Fibroblast of lung (primary cell): ENCODE measurements at places on chromosomes 12 and 14. TPM values are rescaled to one million over a fixed set of nuclear protein-coding genes. Genes with fewer than 3 reads are reported as not detected.

DNA sequence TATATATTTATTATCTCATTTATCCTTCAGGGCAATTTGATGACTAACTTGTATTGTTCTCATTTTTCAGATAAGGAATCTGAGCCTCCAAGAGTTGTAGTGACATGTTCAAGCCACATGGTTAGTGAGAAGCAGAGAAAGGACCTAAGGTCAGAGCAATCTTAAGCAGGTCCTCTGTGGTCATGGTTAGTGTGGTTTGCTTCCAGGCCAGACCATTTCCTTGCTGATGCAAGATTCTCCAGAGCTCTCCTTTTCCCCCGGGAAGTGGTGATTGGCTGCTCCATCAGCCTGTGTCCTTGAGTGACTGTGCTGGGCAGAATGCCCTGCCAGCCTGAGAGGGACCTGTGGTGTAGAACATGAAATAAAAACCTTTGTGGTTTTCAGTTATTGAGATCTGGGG, 141.3 kb downstream of the KTN1 start:
- peak; percentile 90 for DNase-seq

- peak; percentile 76 for DNase-seq
Measured at GRCh38 chr12:118330421-118331018, 42.2 kb downstream of the TAOK3 start.

DNA sequence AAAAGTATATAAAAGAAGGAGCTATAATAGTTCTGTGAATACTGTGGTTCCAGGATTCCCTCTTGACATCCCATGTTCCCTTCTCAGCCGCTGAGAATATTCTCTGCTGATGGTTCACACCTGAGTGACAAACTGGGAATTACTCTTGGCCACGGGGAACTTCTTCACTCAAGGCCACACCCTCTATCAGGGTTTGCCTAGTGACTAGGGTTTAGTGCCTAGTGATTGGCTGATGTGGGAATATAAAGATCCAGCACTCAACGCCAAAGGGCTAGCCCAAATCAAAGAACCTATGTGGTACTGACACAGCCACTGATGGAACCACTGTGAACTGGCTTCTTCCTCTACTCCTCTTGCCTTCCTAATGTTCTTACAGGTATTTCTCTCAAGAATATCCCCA, 248.4 kb downstream of the ASCL1 start:
- DNase-seq = no peak

GRCh38 chr12:5971194-5971850, 26.3 kb upstream of the ANO2 start:
- no peak for DNase-seq

DNA sequence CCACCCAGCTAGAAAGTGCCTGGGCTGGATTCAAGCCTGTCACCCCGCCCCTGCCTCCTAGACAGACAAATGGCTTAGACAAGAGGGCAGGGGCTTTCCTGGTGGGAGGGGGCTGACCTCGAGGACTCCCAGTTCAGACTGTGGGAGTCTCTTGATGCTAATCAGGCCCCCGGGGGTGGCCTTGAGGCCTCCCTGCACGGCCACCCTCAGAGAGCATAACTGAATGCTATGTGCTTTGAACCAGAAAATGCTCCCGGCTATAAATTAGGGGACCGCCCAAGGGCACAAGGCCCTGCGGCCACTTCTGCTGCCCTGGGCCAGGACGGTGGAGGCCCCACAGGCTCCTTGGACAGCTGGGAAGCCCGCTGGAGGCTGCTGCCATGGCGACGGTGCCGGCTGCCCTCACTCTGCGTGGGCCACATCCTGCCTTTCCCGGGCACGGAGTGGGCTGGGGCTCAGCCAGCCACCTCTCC, 111.0 kb upstream of the NCOR2 start:
- no peak for DNase-seq

ANKRD33 gene
- under 0.01 TPM in 1 of 2 replicates, not detected in the other for total RNA-seq

GRCh38 chr12:107488666-107489065, 196.9 kb upstream of the PWP1 start:
- DNase-seq = peak; percentile 42

DNA sequence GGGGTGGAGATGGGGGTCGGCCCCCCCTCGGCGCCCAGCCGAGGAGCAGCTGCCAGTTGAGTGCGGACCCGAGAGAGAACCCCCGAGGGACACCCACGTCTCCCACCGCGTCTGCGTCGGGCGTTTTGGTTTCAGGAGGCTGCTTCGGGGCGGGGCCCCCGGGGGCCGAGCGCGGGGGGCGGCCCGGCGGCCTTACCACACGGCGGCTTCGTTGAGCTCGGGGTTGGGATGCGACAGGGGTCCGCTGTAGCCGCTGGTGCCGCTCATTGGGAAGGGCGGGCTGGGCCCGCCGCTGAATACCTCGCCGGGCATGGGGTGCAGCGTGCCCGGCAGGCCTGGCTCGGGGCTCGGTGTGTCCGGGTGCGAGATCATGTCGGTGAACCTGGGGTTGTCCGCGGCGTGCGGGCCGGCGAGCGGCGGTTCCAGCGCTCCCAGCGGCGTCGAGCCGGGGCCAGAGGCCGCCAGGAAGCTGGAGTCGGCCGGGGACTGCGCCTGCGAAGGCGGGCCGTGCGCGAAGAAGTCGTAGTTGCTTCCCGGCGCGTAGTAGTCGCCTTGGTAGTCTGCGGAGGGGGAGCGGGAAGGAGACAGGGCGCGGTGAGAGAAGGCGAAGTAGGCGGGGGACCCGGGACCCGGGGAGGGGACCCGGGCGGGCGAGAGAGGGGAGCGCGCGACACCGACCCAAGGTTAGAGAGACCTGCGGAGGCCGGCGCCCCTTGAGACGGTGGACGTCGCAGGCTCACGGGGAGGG, 8.5 kb downstream of the LHX5 start:
- no peak for DNase-seq

DNA sequence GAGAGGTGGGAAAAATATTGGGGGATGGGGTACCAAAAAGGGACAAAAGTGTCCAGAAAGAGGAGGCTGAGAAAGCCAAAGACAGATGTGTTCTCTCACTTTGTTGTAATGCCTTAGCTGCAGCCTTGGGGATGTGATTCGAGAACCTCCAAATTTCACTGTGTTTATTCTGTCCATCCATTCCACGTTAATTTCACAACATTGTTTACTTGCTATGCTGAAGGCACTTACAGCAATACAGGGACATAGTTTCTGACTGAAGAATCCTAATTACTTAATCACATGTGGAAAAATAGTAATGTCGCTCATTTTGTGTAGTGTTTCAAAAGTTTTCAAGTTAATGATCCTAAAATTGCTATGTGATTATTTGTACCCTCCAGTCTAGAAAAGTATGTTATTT, 146.2 kb upstream of the SLC38A2 start:
- no peak for DNase-seq

GRCh38 chr14:105015242-105015641, 5.6 kb downstream of the CDCA4 start:
- DNase-seq = no peak

DNA sequence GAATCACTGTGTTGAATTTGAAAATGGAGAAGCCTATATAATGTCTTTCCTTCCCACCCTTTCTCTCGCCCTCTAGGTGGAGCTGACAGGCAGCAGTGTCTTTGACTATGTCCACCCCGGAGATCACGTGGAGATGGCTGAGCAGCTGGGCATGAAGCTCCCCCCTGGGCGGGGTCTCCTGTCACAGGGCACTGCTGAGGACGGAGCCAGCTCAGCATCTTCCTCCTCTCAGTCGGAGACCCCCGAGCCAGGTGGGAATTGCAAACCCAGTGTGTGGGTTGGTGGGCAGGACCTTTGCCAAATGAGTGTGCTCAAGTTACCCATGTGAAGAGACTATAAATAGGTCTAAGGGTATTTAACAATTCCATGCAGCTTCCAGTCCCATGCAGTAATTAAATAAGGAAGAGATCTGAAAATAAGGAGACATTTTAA, 274.7 kb downstream of the EGLN3 start:
- peak; percentile 54 for DNase-seq

CRIP2 gene
- total RNA-seq = 37.5 and 68.5 TPM in 2 replicates

GRCh38 chr14:104689881-104690711, 678 bp downstream of the INF2 start:
- DNase-seq = peak; percentile 17

- DNase-seq = peak; percentile 57
Measured at GRCh38 chr14:64324461-64324860, 30.3 kb upstream of the ESR2 start.

DNA sequence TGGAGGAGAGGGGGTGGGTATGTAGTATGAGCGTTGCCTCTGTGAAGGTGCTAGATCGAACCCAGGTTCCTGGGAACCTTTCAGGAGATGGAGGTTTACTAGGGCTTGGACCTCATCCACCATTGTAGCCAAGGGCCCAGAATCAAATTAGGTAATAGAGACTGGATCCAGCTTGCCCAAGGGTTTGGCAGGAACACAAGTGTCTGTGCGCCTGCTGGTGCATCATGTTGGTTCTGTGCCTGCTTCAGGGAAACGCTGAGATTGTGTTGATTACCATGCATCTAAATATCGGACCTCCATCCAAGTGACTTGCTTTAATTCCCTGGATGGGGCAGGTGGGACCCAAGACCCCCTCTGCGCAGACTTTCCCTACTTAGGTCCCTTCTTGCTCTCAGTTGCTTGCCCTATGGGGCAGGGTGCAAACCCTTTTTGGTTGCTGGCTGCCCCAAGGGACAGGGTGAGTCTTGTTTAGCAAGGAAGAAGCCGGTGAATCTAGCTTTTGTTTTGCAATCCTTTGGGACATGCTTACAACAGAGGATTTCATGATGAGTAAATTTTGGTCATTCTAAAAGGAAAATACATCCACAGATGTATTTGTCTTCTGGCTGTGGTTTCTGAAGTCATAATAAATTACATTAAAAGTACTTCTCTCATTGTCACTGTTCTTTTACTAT, 189.8 kb upstream of the PRICKLE1 start:
- DNase-seq = peak; percentile 47

DNA sequence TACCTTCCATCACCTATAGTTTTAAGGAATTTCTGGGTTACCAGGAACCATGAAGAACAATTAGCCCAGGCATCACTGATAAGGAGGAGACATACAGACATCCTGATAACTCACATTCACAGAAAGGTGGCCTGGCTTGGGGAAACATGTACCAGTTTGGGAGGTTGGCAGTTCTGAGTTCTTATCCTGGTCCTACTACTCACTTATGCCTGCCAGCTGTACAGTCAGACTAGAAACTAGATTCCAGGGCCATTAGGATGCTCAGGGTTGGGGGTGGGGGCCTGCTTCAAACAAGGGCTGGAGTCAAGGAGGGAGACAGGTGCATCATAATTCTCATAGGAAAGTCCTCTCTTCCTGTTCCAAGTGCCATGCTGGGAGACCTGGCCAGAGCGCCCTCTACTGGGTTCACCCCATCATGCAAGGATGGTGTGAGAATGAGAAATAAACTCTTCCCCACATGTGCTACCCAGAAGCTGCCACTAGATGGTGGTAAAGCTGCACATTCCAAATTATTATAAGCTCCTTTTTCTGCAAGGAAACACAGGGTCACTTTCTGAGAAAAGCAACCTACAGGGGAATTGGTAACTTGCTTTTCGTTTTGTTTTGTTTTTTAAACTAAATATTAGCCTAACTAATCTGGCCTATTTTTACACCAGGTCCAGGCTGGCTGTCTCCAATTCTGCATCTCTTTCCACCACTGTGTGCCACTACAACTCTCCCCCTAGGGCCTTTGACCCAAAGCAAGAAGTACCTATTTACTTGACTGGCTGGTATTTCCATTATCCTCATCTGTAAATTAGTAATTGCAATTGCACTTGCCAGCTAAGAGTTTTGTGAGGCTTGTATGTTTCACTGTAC, 14.5 kb downstream of the OAS2 start:
- peak; percentile 32 for DNase-seq

LRP1-AS gene
- not detected in 2 replicates for total RNA-seq

- no peak for DNase-seq
Measured at GRCh38 chr12:91606662-91607377, 424.2 kb upstream of the DCN start.

GRCh38 chr12:125137766-125138344, 72.6 kb downstream of the AACS start:
- no peak for DNase-seq

MDGA2 gene
- not detected in 2 replicates for total RNA-seq

DNA sequence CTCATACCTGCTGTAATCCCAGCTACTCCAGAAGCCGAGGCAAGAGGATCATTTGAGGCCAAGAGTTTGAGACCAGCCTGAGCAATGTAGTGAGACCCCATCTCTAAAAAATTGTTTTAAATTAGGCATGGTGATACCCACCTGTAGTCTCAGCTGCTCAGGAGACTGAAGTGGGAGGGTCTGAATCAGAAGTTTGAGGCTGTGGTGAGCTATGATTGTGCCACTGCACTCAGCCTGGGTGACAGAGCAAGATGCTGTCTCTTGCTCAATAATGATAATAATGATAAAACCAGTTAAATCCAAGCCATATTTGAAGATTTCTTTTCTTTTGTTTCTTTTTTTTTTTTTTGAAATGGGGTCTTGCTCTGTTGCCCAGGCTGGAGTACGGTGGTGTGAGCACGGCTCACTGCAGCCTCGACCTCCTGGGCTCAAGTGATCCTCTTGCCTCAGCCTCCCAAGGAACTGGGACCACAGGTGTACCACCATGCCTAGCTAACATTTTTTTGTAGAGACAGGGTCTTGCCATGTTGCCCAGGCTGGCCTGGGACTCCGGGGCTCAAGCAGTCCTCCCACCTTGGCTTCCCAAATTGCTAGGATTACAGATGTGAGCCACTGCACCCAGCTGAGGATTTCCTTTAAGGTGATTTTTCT, 12.8 kb downstream of the PSMA6 start:
- DNase-seq = no peak

- no peak for DNase-seq
Measured at GRCh38 chr14:94536836-94537235, 24.4 kb upstream of the SERPINA4 start.

DNA sequence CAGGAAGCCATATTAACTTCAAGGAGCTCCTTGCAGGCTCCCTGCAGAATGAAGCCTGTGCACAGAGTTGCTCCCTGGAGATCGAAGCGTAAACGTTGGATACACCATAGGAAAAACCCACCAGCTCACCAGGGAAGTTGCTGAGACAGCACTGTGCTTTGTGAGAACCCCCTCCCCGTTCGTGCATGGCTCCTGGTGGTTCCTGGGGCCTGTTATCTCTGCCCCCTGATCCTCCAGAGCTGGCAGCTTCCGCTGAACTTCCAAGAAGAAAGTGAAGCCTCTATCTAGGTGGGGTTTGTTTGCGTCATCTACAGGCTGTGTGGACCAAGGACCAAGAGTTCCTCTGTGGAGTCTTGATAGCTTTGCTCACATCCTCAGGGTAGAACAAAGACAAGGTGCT, 2.4 kb upstream of the CCDC85C start:
- DNase-seq = no peak

CEBPE gene
- total RNA-seq = not detected in 2 replicates

CFAP54 gene
- 5.1 and 7.1 TPM in 2 replicates for total RNA-seq

- DNase-seq = no peak
Measured at GRCh38 chr14:82421286-82421685, 887.6 kb upstream of the SEL1L start.

DNA sequence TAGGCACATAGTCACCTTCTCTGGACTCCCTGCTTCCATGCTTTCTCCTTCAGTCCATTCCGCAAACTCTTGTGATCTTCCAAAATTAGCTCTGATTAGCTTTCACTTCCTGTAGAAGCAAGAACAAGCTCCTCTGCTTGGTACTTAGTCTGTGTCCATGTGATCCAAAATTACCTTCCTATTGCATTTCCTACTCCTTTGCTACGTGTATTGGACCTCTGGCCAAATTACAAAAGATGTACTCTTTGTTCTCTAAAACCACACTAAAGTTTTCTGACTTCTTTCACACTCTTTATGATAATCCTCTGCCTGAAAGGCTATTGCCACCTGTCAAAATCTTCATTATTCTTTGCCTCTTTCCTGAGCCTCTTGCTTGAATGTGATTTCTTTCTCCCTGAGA, 786 bp upstream of the TSFM start:
- DNase-seq = no peak

- no peak for DNase-seq
Measured at GRCh38 chr12:58841058-58841798, 79.1 kb downstream of the LRIG3 start.

- peak; percentile 43 for DNase-seq
Measured at GRCh38 chr12:95074766-95075165, 1.3 kb upstream of the NR2C1 start.
